ENCODE measurements at places on chromosomes 2 and 18. TPM values are rescaled to one million over a fixed set of nuclear protein-coding genes. Genes with fewer than 3 reads are reported as not detected.

The RGPD3 gene
- total RNA-seq = not detected

The GPR155 gene
- total RNA-seq = 24.3 TPM

The FASTKD2 gene
- total RNA-seq = 17.8 TPM

The RASGRP3 gene
- total RNA-seq = 8.0 TPM

The RSAD2 gene
- 104 TPM for total RNA-seq

The ALLC gene
- not detected for total RNA-seq

The GALR1 gene
- total RNA-seq = not detected

The ASPRV1 gene
- total RNA-seq = 1.2 TPM

The OTOS gene
- not detected for total RNA-seq

The CD226 gene
- 50.9 TPM for total RNA-seq

- DNase-seq = no peak
These were observed 35.3 kb downstream of the MYCN start for GRCh38 chr2:15975676-15976075.

DNA sequence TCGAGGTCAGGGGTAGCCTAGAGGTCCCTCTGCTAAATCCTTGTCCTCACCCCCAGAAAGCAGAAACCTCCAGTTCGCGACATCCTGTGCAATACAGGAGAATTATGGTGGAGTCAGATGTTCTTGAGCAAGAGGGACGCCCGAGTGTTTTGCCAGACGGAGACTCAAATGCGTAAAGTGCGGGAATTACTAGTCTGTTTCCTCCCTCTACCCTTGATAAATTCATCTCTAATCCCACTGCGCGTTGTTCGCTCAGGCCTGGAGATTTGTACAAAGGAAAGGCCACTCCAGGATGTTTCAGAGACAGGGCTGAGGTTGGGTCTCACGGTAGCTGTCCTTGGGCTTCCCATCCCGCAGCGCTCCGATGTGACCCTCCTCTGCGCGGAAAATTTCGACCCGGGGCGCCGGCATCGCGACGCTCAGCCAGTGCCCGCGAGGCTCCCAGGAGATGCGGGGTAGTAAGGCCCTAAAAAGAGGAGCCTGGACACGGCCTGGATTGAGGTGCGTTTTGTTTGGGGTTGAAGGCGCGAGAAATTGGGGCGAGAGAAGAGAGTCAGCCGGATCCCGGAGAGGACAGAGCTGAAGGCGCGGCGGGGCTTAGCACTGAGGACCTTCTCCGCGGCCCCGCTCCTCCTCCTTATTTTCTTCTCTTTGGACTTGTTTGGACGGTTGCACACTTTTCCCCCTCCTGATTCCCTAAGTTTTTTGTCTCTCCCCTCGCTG is 2.6 kb upstream of the NEUROD1 start:
- DNase-seq = peak; percentile 37

DNA sequence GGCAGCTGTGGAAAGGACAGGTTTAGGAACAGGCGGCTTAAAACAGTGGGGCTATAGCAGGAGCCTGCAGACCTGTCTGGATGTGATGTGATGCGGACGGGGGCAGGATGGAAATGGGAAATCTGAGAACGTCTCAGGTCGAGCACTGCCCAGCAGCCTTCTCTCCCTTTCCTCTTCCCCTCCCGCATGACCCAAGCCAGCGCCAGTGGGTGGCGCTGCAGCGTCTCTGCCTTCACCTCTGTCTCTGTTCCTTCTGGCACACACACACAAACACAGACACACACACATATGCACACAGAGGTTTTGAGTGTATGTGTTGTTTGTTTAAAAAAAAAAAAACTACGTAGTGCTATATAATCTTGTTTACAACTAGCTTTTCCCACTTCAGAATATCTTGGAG is 82.0 kb upstream of the SLC66A3 start:
- no peak for DNase-seq

DNA sequence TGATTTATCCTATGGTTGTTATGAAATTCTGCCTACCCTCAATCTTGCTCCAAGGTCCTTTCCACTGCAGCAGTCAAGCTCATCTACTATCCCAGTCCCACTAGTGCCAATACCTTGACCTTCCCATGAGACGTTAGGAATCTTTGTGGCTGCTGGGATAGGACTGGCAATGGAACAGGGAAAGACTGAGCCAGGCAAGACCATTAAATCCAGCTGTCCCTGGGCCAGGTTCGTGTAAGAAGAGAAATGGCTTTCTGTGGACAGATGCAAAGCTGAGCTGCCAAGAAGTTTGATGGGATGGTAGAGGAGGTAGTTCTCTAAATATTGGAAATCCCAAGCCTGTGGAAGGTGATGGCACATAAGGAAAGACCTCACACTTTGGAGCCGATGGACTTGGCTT is 50.1 kb upstream of the TMEM17 start:
- DNase-seq = no peak

- no peak for DNase-seq
These were observed 42.3 kb downstream of the BAZ2B start for GRCh38 chr2:159573846-159574606.

DNA sequence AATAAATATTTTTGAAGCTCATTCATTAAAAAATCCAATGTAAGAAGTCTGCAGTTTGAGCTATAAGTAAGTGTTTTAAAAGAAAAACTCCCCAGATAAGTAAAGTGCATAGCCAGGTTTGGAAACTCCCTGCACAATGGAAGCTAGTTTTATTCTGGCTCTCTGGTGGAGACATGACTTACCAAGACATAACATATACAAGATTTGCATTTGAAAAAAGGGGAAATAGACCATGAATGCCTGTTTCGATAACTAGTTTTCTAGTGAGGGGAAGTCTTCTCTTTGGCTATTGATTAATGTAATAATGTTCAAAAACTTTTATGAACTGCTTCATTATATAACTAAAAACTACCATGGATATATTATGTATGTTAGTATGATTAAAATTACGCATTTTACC is 435.2 kb downstream of the ARHGAP15 start:
- DNase-seq = no peak

DNA sequence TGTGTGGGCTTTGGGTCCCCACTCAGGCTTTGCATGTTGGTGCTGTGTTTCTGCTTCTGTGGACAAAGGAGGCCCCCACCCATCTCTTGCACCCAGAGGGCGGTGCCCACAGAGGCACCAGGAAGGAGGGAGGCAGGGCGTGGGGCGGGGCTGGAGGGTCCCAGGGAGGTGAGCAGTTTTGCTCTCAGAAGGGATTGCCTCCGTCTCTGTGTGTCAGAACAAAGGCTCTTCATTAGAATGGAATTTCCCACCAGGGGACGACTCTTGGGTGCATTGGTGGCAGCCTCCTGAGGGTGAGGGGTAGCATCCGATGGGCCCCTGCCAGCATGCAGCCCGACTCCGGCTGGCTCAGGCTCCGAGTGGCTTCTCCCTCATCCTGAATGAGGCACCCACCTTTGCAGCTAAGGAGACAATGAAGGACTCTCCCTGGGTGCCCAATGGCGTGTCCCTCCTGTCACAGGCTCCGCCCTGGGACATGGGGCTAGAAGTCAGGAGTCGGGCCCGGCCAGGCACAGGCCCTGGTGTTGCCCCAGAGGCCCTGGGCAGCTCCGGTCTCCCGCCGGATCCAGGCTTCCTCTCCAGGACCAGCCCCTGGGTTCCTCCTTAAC is 7.0 kb upstream of the ERFE start:
- DNase-seq = no peak

GRCh38 chr18:49744376-49745008 is 68.8 kb downstream of the ACAA2 start:
- no peak for DNase-seq

- DNase-seq = no peak
These were observed 239.4 kb downstream of the KLHL29 start for GRCh38 chr2:23624378-23624777.

Measured in activated naive CD8-positive, alpha-beta T cell treated with anti-CD3 and anti-CD28 coated beads, Interleukin-2, amount 10 ng/mL, durations not matched to agents 7 days and 5 days (primary cell).